ENCODE measurements at places on chromosomes 7 and 10. TPM values are rescaled to one million over a fixed set of nuclear protein-coding genes. Genes with fewer than 3 reads are reported as not detected.

Gene ANXA8L1
- 0.86 TPM for total RNA-seq

Gene OIT3
- 25.2 TPM for total RNA-seq

GRCh38 chr7:24472093-24472492 lies 101.2 kb upstream of the PALS2 start:
- DNase-seq, result no peak

DNA sequence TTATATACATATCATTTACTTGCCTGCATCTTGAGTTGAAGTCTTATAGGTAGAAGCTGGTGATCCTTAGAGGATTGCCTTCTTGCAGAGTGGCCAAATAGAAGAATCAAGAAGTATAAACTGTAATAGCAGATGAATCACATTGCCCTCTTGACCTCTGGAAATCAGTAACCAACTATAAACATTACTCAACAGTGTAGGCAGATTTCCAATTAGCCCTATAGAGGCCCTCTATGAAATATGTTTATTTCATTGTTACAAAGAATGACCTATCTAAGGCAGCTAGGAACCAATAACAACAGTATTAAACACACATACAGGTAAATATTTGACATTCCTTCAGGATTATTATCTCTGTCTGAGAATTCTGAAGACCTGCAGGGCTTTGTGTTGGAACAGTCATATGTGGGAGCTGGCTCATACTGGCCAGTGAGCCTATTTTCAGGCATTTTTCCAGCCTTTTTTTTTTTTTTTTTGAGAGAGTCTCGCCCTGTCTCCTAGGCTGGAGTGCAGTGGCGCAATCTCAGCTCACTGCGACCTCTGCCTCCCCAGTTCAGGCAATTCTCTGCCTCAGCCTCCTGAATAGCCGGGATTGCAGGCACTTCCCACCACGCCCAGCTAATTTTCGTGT lies 7.2 kb upstream of the SRI start:
- peak; percentile 88 for DNase-seq

DNA sequence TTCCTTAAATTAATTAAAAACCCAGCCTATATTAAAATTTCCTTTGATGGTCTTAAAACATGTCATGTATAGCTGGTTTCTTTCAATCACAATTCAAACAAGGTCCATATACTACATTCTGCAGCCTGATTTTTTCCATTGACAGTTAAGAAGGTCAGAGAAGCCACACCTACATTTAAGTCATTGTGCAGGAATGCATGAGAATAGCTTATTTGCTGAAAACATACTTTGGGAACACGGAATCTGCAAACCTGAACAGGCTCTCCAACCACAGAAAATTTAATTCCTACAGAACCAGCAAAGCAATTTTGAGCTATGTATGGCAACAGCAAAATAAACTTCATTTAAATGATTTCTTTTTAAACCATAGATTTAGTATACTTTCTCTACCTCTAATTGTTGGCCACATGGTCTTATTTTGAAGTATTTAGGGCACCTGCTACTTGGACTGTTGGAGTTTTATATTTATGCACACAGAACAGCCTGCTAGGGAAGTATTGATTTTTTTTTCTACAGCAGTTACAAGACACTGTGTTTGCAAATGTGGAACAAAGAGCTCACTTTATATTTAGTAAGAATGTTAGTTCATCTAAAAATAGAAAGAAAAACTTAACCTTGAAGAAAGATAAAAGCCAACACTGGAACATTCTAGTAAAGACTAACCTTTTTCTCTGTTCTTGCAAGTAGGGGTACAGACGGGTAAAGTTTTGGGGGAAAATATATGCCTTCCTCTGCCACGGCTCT lies 240.9 kb upstream of the IMMP2L start:
- DNase-seq, result no peak

All from left lobe of liver (tissue), 2 donors.